ENCODE measurements at places on chromosomes 3 and 15. TPM values are rescaled to one million over a fixed set of nuclear protein-coding genes. Genes with fewer than 3 reads are reported as not detected.

- DNase-seq: no peak
Observed at GRCh38 chr3:45169125-45169904, 23.1 kb upstream of the CDCP1 start.

GRCh38 chr3:71530903-71531530, 52.5 kb downstream of the FOXP1 start:
- no peak for DNase-seq

DNA sequence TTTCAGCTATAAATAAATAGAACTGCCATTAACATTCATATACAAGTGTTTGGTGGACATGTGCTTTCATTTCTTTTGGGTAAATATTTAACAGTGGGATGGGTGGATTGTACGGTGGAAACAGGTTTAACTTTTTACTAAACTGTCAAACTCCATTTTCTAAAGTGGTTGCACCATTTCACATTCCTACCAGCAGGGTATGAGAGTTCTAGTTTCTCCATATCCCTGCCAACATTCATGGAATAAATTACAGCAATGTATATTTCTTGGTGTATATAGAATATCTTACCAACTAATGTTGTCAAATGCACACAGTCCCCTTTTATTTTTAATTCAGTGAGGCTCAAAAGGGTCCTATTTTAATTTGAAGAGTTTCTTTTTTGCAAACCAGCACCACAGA, 71.3 kb upstream of the CTXND1 start:
- DNase-seq: no peak

DNA sequence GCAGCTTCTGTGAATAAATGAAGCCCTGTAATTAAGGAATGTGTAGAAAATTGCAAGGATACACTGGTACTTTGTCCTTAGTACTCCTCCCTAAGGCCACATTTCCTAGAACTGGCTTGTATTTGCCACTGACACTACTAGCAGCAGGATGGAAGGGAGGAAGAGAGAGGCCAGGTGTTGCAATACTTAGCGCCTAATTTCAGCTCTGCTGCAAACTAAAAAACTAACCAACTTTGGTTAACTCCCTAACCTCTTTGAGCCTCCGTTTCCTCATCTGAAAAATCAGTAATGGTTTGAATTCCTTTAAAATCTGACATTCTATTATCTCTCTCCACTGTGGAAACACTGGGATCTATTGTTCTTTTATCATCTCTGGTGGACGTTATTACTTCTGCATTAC, 257.0 kb downstream of the SV2B start:
- DNase-seq: no peak

GRCh38 chr3:164460851-164461250, 617.4 kb downstream of the SI start:
- no peak for DNase-seq

DNA sequence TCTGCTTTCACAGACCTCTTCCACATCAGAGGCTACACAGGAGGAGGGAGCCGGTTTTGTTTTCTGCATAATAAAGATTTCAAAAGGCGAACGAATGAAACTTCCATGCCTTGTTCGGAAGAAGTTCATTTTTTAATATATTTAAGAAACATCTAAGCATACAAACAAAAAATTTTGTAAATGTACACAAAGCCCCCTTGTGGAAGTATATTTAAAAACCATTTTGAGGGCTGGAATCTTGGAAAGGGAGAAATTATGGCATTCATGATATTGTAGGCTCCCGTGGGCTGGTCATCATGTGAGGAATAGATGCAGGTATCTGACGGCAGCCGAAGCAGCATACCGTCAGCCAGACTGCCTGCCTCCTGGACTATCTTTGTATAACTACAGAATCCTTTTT, 90.4 kb downstream of the MECOM start:
- DNase-seq: no peak

GRCh38 chr3:49671291-49672288, 2.6 kb upstream of the APEH start:
- peak; percentile 69 for DNase-seq

DNA sequence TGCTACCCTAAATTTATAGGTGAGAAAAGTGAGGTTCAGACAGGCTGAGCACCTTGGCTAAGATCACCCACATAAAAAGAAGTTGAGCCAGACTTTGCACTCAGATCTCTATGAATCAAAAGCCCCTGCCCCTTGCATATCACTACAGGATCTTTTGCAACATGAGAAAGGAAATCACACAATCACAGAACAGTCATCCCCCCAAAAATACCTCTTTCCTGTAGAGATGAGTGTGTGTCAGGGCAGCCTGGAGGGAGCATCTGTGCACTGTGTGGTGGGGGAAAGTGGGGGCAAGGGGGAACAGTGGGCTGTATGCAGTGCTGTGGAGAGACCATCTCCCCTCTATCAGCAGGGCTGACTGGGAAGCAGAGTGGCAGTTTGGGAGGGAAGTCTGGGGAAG, 46.6 kb downstream of the EPHB3 start:
- no peak for DNase-seq

DNA sequence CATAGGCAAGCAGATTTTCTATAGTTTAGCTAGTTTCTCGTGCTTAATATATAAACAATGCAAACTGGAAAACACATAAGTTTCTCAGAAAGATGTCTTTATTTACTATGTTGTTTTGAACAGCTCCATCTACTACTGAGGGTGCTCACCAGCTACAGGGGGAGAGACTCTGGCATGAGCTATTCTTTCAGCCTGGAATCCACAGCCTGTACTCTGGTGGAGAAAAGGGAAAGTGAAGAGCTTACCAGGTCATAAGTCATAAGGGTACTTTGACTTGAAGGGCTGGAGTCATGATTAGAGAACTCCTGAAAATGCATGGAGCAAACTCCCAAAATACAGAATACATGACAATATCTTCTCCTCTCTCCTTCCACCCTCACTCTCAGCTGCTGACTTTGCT, 4.4 kb upstream of the AVEN start:
- DNase-seq: no peak

DNA sequence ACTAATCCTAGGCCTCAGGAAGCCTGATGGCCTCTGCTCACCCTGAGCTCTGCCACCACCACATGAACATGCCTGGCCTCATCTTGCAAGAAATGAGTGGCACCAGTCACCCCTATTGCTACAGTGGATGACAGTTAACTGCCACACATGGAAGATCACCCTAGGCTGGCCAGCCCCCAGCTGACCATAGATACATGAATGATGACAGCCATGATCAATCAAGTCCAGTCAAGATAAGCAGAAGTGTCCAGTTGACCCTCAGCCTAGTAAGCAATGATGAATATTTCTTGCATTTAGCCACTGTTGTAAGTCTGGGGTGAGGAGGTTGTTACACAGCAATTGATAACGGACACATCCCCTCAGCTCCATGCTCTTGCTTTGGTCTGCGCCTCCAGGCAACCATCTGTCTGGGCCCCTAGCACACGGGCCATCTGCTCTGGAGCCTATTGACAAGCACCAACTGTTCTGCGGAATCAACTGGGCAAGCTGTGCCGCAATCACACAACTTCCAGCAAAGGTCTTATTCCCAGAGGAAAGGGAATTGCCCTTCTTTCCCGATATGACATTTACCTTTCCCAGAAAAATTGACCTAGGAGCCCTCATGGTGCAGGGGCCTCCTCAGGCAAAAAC, 2.2 kb upstream of the LYZL4 start:
- DNase-seq: no peak

DNA sequence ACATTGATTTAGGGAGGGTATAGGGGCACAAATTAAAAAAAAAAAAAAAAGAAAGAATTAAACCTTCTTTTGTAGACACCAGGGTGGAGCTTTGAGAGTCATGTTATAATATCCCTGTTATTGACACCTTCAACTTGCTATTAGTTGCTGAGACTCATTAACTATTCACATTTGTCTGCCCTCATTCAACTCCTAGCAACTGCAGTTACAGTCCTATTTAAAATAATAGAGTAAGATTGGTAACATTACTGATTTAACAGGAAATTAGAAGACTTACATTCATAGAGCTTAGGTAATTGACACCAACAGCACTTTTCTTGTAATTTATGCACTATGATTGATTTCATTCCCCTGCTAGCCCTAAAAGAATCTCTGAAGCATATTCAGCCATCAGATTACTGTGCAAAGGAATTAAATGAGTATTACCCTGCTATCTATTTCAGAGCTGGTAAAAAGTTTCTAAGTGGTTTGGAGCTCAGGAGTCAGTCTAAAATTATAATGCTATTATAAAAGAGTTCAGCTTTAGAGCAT, 148.8 kb upstream of the TBL1XR1 start:
- DNase-seq: no peak

DNA sequence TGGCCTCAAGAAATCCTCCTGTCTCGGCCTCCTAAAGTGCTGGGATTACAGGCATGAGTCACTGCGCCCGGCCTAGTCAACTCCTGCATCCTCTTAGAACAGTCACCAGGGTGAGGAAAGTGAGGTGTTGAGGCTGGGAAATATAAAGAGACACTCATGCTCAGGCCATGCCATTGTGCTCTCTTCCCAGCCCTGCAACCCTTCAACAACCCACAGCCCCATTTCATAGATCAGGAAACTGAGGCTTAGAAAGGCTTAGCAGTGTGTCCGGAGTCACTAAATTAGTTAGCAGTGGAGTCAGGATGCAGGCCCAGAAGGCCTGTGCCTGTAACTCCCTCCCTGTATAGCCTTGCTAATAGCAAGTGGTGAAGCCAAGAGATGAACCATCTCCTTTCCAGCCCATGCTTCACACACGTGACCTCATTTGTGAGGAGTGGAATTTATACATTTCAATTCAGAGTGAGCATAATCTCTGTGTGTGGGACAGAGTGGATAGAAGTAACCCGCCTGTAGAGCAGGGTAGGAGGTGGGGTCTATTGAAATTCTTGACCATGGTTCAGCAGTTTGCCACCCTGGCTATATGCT, 51.7 kb upstream of the USP3 start:
- DNase-seq: no peak

GRCh38 chr3:183924956-183925355, 40.3 kb upstream of the PARL start:
- no peak for DNase-seq

GRCh38 chr3:64056606-64057180, 33.4 kb upstream of the PSMD6 start:
- no peak for DNase-seq

GRCh38 chr15:66251790-66252684, 1.5 kb downstream of the MEGF11 start:
- DNase-seq: peak; percentile 40

GRCh38 chr3:150014782-150015181, 44.1 kb upstream of the PFN2 start:
- no peak for DNase-seq

DNA sequence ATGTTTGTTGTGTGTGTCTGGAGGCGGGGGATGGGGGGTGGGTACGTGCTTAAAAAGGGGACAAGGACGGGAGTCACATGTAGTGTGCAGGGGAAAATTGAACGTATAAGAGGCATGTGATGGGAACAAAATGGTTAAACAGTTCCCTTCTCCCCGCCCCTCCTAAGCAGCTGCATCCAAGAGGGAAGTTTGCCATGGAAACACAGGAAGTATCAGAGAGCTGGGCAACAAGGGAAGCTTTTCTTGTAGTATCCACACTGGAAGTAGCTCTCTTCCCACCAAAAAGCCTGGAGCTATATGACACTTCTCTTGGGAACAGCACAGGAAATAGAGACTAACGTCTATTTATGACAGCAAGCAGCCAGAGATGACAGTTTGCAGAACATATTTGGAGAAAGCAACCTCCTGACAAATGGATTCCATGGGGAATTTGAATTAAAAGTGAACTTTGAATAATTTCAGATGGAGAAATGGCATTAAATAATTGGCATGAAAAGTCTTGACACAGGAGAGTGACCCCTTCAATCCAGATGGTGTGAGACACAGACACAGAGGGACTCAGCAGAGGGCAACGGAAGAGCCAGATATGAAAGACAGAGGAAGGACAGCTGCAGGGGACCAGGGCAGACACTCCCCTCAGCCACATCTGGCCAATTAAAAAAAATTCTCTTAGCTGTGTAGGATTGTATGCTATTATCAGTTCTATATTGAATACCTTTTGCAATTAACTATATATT, 294.2 kb upstream of the TBL1XR1 start:
- DNase-seq: peak; percentile 54

DNA sequence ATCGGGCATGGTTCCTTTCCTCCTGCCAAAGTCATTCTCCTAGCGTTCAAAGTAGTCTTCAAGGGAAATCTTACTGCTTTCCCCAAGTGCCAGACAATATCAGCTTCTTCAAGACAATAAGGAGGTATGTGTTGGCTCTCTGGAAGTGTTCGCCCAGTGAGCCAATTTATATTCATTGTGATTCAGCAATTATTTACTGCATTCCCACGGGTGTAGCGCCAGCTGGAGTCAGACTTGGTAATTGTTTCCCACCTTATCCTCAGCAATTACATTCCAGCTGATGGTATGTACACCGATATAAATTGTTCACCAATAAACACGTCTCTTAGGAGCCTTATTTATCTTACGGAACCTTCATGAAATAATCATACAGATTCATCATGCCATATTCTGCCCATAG, 103.6 kb upstream of the CTNNB1 start:
- peak; percentile 40 for DNase-seq

DNA sequence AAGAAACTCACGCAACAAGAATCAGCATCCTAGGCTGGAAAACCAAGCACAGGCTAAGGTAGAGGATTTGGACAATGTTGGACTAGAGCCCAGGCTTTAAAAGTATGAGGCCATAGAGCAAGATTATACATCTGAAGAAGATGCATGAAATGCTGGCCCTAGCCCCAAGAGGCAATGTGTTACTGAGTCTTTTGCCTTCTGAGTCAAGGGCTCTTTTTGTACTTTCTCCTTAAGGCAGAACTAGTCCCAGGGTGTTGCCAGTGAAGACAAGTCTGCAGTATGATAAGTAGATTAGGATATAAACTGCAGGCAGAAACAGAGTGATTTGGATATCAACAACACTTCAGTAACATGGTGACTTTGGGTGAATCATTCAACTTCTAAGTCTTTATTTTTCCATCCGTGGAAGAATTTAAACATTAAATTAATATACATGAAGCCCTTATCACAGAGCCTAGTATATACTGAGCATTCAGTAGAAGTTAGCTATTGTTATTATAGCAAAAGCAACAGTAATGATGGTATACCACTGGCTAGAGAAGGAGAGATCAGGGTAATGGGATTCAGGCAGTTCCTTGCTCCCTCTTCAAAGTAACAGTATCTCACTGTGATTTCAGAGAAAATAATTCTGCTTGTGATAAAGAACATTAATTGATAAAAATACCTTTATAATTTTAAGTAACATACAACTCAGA, 99.9 kb upstream of the MLF1 start:
- no peak for DNase-seq

GRCh38 chr3:25403968-25404367, 24.1 kb upstream of the RARB start:
- DNase-seq: no peak

GRCh38 chr3:58141766-58142345, 68.9 kb downstream of the DNASE1L3 start:
- DNase-seq: no peak

The PRICKLE2 gene
- 7.1 TPM for total RNA-seq

The HMCES gene
- 38.9 TPM for total RNA-seq

The MINAR1 gene
- total RNA-seq: 0.93 TPM

The CCDC9B gene
- total RNA-seq: 47.3 TPM

The GPR87 gene
- total RNA-seq: not detected

The PRR20G gene
- total RNA-seq: not detected

The LEKR1 gene
- total RNA-seq: 0.21 TPM

The CNTN4 gene
- not detected for total RNA-seq

The CPNE9 gene
- total RNA-seq: not detected

The CSPG5 gene
- 0.65 TPM for total RNA-seq

The PLA2G4D gene
- total RNA-seq: not detected

Measured in endothelial cell of umbilical vein (primary cell).